Activated T-helper 1 cell treated with anti-CD3 and anti-CD28 coated beads, Interleukin-12 subunit alpha, Interleukin-12 subunit beta, Interleukin-2, Interleukin-4 antibody, amounts not matched to agents 30 ng/mL and 10 ng/mL and 1 ng/mL, durations not matched to agents 14 hours and 24 hours and 36 hours (primary cell): ENCODE measurements at places on chromosomes 4 and X.

DNA sequence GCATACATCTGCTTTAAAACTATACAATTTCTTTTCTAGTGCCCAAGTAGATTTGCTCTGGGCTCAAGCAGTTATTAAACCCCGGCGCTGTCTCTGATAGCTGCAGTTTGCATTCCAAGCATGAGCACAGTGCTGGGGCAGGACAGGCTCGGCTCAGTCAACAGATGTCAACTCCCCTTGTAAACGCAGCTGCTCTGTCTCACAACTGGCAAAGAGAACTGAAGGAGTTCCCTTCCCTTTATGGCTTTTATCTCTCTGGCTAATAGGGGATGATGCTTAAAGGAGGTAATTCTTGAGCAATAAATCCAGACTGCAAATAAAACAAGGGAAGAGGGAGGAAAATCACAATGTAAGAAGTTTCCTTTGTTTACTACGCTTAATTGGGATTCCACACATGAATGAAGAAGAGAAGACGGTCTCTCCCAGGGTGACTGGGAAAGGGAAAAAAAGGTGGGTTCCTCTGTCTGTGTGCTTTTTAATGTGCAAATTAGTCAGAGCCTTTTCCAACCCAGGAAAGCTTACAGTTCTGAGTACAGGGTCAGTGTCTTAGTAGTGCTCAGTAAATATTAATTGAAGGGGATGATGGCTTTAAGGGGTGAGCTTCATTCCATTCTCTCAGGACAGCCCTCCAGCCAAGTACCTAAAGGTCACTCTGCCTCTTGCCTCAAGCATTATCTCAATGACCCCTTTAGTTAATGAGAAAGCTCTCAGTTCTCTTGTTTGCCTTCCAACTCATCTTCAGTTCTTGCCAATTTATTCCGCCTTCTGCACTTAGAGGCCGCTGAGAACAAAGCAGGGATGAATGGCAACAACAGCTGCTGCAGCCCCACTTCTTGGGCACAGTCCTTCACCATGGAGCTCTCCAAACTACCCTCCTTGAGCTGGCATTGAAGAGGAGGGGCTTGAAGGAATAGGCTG, 155.7 kb upstream of the JADE1 start:
- H3K36me3 ChIP-seq: no peaks in the 10 kb centered on the region
- no peak overlapping the region for H3K4me3 ChIP-seq
- no peak overlapping the region for H3K27ac ChIP-seq
- H3K4me1 ChIP-seq: no peaks in the 10 kb centered on the region
- DNase-seq: no peak
- H3K27me3 ChIP-seq: peaks cover 1% of the 10 kb centered on the region

DNA sequence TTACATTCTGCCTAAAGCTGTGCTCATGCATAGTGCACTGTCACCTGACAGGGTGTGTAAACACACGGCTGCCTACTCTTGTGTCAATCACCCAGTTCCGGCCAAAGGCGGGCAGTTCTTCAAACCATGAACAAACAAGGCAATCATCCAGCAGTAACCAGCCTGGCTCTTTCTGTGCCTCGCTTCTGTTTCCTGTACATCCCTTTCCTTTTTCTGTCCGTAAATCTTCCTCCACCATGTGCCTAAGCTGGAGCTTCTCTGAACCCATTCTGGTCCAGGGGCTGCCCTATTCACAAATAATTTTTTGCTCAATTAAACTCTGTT, 60.8 kb upstream of the CBR4 start:
- DNase-seq: no peak
- no peaks in the 10 kb centered on the region for H3K27me3 ChIP-seq
- H3K27ac ChIP-seq: no peak overlapping the region
- H3K4me1 ChIP-seq: no peaks in the 10 kb centered on the region
- H3K4me3 ChIP-seq: no peak overlapping the region
- no peaks in the 10 kb centered on the region for H3K36me3 ChIP-seq

DNA sequence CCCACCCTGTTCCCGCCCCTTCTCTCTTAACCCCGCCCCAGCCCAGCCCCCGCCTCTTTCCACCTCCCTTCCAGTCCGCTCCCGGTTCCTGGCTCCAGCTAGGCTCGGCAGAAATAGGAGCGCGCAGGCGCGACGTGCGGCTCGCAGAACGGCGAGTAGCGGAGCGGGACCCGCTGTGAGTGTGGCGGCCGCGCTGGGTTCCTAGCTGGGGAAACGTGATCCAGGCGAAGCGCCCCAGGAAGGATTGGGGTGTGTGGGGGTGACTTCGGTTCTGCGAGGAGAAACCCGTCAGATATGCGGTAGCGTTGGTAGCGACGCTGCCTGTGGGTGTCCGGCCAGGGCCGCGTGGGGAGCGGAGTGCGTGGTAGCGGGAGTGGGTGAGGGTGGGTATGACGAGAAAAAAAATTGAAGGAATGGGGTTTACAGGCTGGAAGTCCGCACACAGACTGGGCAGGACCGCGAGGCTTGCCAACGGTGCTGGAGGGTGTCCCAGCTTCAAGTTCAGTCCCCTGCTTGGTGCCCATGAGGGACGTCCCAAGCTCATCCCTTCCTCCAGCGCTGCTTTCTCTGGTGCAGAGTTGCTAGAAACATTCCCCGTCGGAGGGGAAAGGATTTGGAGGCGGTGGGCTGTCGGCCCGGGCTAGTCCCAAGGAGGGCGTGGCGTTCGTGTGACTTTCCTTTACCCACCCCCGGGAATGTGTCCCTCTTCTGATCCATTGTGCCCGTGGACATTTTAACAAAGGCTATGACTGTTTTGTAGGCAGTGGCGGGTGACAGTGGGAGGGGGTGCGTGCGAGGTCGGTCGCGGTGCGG, at the start of gene PRRG1:
Gene PRRG1 (plus strand): TSS at position 144 of the 813 bp plus-strand sequence. CDS start 56,886 bp downstream, outside the sequence.
- no peaks in the 10 kb centered on the region for H3K4me1 ChIP-seq
- H3K36me3 ChIP-seq: no peaks in the 10 kb centered on the region
- H3K27me3 ChIP-seq: peaks cover 24% of the 10 kb centered on the region
- DNase-seq: no peak
- H3K4me3 ChIP-seq: no peak within 1 kb of the TSS

DNA sequence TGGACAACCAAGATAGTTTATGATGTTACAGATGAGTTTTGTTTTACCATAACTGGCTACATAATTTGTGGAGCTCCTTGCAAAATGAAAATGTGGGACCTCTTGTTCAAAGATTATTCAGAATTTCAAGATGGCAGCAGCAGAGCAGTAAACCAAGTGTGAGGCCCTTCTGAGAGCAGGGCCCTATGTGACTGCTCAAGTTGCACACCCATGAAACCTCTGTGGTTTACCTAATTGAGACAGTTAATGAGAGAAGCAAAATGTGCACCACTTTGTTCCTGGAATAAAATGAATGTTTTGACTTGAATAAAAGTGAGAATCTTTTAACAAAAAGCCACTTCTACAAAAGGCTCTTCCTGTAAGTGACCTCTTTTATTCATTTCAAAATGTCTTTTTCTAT, 519.2 kb downstream of the RPA4 start:
- H3K27me3 ChIP-seq: no peaks in the 10 kb centered on the region

GRCh38 chr4:157217708-157218107, 2.8 kb upstream of the GRIA2 start:
- H3K36me3 ChIP-seq: peaks cover 3% of the 10 kb centered on the region
- DNase-seq: no peak
- H3K27ac ChIP-seq: no peak overlapping the region
- no peaks in the 10 kb centered on the region for H3K4me1 ChIP-seq
- no peak overlapping the region for H3K4me3 ChIP-seq

- H3K27me3 ChIP-seq: no peaks in the 10 kb centered on the region
- DNase-seq: no peak
- no peaks in the 10 kb centered on the region for H3K36me3 ChIP-seq
- H3K4me1 ChIP-seq: no peaks in the 10 kb centered on the region
These were observed 161.4 kb downstream of the ENOX2 start for GRCh38 chrX:130741584-130741983.

DNA sequence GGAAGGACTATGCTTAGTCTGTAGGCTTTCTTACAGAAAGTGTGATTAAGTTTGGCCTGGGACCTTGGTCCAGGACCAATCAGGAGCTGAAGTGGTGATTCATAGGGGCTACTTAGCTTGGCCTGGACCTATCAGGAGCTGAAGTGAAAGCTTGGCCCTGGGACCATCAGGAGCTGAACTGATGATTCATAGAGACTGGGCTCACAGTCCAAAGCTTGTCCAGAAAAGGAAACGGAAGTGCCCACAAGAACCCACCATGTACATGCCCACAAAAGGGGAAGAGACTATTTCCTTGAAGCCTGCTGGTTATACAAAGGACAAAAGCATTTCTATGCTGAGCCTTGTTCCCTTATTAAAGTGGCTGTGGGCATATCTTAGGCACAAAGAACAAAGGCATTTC, 12.6 kb downstream of the TENT5D start:
- no peak overlapping the region for H3K4me3 ChIP-seq
- no peaks in the 10 kb centered on the region for H3K4me1 ChIP-seq
- no peaks in the 10 kb centered on the region for H3K27me3 ChIP-seq
- no peak for DNase-seq

DNA sequence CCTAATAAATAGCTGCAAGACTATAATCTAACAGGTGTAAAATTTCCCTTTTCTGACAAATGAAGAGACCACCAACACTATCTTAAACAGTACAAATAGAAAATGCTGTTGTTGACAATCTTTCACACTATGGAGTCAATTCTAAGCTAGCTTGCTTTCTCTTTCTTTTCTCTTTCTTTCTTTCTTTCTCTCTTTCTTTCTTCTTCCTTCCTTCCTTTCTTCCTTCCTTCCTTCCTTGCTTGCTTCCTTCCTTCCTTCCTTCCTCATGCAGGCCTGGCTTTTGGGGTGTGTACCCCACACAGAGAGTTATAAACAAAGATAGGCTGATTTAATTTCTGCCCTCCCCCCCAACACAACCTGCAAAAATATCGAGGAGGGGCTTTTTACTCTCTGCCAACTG, 8.1 kb upstream of the ARX start:
- peaks cover 14% of the 10 kb centered on the region for H3K4me1 ChIP-seq
- DNase-seq: no peak
- H3K27me3 ChIP-seq: peaks cover 67% of the 10 kb centered on the region
- H3K4me3 ChIP-seq: no peak overlapping the region
- H3K36me3 ChIP-seq: no peaks in the 10 kb centered on the region

DNA sequence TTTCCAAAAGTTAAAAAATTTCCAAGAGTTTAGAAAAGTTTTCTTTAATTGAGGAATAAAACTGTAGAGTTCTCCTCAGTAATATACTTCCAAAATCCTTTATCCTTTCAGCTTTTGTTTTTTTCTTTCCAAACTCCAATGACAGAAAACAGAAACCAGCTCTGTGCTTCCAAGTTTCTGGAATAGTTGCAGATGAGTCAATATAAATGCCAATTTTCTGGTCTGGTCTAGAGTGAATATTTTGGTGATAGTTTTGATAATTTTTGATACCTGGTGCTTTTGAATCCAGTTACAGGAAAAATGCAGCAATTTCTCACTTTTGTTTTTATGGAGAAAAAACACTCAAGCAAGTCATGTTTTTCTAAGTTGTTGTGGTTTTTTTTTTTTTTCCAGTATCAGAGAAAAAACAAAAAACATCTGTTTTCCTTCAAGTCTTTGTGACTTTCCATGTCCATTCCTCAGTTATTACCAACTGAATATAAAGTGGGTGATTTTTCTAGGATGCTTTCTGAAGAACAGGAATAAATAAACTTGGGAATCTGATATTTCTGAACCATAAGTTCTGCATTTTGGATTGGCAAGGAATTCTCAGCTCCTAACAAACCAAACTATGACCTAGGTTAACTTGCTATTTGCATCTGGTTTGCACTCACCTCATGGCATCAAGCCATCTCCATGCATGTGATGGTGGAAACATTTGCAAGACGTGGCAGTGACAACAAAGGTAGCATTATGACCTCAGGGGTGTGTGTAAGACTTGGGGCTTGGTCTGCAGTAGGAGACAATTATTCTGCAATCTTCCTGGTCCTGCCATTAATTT, 139.1 kb downstream of the VEGFC start:
- no peak for DNase-seq
- H3K4me1 ChIP-seq: no peaks in the 10 kb centered on the region
